NCI-H1105 (cell line): ENCODE measurements at places on chromosomes 7 and 10.
A peak's percentile ranks its signal among the peaks of the same experiment; 100 is the strongest.

DNA sequence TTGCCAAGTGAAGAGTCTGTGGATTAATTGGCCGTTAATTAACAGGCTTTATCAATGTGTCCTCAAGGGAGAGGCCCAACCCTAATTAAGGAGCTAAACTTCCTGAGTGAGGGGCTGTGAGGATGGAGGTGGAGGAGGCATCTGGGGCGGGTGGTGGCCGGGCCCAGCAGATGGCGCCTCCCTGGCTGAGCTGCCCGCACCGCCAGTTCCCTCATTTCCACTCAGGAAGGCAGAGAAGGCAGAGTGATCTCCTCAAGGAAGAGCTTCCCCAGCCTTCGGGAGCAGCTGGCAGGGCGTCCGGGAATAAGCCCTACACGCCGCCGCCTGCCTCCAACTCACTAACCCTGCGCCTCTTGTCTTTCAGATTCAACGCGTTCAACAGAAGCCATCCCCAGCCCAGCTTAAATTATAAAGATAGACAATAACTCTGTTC is 112.2 kb downstream of the CYTH3 start:
- no peak for DNase-seq

GRCh38 chr7:145779140-145779539 is 337.5 kb upstream of the CNTNAP2 start:
- DNase-seq, result no peak

DNA sequence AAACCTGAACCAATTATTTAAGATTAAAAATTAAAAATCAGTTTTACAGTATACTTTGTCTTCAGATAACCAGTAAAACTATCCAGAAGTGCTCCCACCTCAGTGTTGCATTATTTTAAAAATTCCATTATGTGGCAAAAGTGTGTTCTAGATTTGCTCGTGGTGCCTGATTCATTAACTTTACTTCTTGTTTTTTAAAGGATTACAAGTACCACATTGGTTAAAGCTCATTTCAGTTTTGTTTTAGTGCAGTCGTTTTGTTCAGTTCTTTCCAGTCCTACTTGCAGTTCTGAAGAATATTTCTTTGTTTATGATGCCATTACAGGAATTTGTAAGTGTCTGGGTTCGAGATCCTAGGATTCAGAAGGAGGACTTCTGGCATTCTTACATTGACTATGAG is 69.0 kb downstream of the SNX10 start:
- DNase-seq, result no peak

DNA sequence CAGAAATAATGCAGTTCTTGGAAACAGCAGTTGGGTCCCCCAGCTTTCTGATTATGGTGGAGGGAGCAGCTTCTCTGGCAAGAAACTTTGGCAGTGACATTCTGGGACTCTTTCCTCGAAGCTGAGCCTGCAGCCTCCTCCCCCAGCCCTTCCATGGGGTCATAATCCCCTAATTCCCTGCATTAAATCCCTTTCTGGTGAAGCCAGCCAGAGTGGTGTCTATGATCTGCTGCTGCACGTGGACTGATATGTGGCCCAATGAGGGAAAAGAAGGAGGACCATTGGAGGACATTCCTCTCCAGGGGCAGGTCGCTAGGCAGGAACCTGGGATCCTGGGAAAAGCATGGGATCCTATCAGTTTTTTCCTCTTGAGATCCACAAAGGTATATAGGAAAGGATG is 470.5 kb downstream of the RPS24 start:
- no peak for DNase-seq

DNA sequence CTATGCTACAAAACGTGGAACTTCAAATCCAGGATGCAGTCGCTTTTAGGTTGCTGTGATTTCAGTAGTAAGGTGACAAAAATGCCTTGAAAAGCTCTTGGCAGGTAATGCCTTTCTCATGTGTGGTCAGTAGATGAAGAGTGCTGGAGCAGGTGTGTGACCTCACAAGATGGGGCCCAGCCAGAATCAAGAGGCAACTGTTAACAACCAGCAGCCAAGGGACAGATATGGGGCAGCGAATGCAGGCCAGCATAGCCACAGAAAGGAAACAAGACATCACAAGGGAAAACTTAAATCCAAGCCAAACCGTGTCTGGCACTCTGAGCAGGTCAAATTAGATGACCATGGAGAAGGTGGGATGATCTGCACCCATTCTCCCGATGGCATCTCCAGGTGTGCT is 12.3 kb downstream of the HUS1 start:
- DNase-seq, result no peak

- DNase-seq, result no peak
These were observed 490.7 kb downstream of the RPS24 start for GRCh38 chr10:78524342-78524741.

DNA sequence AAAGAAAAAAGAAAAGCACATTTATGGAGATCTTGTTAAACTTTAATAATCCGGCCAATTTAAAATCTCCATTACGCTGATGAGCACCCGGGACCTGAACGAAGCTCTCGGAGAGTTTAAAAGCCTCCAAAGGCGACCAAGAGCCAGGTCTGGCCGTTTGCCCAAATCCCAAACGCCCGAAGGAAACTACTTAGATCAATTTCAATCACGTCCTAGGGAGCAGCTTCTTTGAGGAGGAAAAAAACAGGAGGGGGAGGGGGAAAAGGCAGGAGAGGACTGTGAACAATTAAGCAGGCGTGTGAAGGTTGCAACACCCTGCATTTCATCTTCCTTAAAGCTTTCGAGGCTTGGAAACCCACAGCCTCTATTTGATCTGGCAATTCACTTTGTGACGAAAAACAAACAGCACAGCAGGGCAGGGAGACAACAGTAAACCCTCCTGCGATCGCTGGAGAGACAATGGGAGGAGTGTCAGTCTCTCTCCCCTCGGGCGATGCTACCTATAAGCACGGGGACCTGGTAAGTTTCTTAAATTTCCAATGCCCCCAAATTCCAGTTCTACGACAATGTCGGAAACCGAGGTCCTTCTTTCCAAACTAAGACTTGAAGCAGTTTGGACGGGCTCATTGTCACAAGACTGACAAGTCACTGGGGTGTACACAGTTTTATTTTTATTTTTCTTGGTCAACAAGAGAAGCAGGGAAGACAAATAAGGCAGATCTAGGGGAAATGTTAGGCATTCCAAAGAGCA is 1.2 kb downstream of the KLF6 start:
- DNase-seq, result peak; percentile 21

GRCh38 chr7:136685501-136686173 is 182.8 kb upstream of the CHRM2 start:
- DNase-seq, result no peak

- DNase-seq, result no peak
These were observed 107.2 kb downstream of the ARHGAP21 start for GRCh38 chr10:24616536-24616935.

GRCh38 chr10:1538121-1538520 is 199.2 kb downstream of the ADARB2 start:
- DNase-seq, result no peak

- DNase-seq, result no peak
These were observed 49.0 kb downstream of the CCDC71L start for GRCh38 chr7:106611911-106612310.

DNA sequence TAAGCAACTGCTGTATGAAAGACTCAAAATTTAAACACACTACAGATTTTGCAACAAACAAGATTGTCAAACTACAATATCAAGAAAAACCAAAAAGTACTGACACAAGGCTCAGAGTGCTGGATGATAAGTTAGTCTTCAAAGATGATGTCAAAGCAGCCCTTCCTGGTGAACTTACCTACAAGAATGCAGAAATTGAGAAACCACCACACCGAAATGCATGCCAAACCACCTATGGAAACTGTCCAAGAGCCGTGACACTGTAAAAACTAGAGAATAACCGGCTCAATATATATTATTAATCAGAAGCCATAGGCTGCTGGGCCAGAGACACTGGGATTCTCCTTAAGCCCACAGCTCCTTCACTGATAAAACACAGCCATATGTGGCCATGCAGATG is 25.3 kb downstream of the DENND11 start:
- DNase-seq, result no peak

- no peak for DNase-seq
These were observed 77.9 kb upstream of the PFKP start for GRCh38 chr10:2989292-2989947.

DNA sequence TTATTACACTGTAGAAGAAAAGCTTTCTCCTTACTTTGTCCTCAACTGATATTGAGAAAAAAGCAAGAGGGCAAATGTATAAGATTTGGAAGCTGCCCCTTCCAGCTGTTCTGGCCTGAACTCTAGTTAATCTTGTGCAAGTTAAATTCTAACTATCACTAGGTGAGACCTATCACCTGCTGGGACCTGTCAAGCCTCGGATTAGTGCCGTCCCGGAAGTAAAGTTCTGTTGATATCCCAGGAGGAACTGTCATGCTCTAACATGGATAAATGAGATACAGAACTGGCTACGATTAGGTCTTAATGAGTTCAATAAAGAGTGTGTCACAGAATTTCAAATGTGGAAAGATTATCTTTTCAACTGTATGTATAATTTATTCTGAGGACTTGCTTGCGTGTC is 1.2 kb upstream of the BPGM start:
- no peak for DNase-seq

DNA sequence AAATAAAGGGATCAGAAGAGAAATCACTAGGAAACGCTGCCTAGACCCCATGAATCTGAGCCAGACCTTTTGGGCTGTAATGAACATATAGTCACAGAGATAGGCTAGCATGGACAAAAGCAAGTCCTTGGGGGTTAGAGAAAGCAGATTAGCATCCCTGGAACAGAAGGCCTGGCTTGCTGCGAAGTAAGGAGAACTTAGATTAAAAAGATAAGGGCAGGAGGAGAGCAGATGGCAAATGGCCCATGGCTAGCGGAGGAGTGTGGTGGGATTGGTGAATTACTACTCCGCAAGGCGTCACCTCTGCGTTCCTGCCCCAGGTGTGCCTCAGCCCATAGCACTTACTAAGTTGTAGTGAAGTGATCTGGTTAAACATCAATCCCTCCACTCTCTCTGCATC is 92.3 kb upstream of the ZNF438 start:
- no peak for DNase-seq

- DNase-seq, result no peak
These were observed 13.8 kb downstream of the MXI1 start for GRCh38 chr10:110221044-110221720.

DNA sequence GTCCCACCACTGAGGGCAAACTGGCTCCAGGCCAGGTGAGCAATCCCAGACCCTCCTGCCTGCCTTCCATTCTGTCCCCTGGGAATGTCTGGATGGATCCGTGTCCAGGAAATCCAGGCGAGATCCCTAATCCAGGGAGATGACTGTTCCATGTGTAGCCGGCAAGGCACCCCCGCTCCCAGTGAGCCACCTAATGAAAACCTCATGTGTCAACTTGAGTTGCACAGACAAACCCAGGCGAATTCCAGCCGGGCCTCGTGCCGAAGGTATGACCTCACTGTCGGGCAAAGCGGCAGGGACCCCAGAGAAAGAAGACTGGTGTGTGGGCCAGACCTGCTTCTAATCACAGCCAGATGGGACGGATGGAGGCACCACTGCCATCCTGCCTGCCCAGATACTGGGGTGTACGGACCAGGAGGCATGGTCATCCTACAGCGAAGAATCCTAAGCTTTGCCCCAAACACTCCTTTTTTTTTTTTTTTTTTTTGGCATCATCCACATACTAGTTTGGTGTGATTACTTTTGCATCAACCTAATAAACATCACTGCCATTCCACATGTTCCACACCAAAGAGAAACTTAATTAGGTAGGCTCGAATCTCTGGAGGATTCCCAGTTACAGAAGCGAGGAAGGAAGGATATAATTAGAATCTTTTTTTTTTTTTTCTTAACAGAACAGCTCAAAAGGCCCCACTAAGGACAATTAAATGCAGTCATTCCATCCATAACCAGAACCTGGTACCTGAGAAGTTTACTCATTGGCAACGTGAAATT is 313.1 kb downstream of the CALN1 start:
- DNase-seq, result no peak

DNA sequence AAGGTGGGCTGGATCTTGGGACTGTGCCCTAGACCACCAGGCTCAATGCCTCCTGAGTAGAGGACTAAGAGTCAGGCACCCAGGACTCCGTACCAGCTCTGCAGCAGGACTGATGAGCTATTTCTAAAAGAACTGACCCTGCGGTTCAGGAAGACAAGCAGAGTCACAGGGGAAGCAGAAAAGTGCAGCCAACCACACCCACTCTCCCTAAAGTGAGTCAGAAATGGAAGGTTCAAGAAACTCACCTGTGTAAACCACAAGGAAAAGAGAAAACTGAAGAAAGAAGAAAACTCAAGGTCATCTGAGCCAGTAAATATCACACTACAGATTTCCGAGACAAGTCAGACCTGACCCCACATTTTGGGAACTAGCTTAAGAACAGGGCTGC is 2.5 kb downstream of the PARP12 start:
- DNase-seq, result no peak

DNA sequence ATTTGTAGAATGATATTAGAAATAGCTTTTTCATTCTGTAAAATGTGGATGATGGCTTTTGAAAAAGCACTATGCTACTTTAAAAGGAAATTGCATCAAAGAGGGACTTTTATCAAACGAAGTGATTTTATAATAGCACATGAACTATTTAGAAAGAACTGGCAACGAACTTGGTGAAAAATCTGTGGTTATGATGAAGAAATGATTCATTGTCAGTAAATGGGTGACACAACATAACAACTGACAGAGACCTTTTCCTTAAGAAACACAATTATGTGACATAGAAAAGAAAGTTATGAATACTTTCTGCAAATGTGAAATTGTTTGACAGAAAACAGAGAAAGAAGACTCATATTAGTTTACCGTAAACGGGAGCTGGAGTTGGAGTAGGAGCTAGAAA is 60.7 kb upstream of the LAMB4 start:
- no peak for DNase-seq

- DNase-seq, result no peak
These were observed 54.6 kb downstream of the TMEM209 start for GRCh38 chr7:130150587-130150986.

GRCh38 chr10:81820418-81820817 is 54.6 kb upstream of the NRG3 start:
- no peak for DNase-seq

GRCh38 chr7:42020061-42020460 is 216.9 kb downstream of the GLI3 start:
- DNase-seq, result no peak

DNA sequence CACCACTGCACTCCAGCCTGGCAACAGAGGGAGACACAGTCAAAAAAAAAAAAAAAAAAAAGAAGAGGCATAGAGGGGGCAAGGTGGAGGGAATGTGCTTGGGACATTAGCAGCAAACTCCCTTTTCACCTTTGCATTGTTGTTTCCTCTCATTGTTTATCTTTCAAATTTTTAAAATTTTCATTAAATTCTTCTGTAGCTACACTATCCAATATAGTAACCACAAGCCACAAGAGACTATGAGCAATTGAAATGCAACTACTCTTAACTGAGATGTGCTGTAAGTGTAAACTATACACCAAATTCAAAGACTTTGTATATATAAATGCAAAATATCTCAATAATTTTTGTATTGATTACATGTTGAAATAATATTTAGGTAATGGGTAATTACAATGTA is 43.4 kb downstream of the EBLN1 start:
- DNase-seq, result no peak

GRCh38 chr10:131847241-131847783 is 53.5 kb upstream of the PPP2R2D start:
- no peak for DNase-seq
